ENCODE measurements at places on chromosomes 11 and 22. TPM values are rescaled to one million over a fixed set of nuclear protein-coding genes. Genes with fewer than 3 reads are reported as not detected.
A peak's percentile ranks its signal among the peaks of the same experiment; 100 is the strongest.

The MS4A18 gene
- not detected for polyA plus RNA-seq

The SYCE3 gene
- polyA plus RNA-seq, result 1.1 TPM

The BIK gene
- 2.6 TPM for polyA plus RNA-seq

The SLC35C1 gene
- polyA plus RNA-seq, result 10.5 TPM

The LRRC74B gene
- not detected for polyA plus RNA-seq

The GP1BB gene
- 0.76 TPM for polyA plus RNA-seq

The SMIM35 gene
- polyA plus RNA-seq, result not detected

- no peak for DNase-seq
Measured at GRCh38 chr22:29112121-29112520, 39.3 kb downstream of the KREMEN1 start.

- DNase-seq, result no peak
Measured at GRCh38 chr11:2214527-2215229, 43.1 kb upstream of the TH start.

DNA sequence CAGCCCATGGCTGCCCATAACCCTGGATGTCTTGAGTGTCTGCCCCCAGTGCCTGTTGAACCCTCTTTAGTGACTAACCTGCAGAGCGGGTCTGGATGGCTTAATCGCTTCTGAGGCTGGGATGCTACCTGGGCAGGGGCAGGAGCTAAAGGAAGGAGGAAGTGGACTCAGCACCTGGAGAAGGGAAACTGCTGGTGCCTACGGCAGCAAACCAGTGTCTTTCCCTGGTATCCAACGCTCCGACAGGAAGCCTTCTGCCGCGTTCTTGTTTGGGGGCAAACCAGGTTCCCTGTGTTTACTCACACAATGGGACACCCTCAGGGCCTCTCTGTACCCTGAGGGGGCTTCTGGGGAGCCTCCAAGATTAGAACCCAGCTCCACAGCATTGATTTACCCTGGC, 38.1 kb upstream of the B3GAT1 start:
- no peak for DNase-seq

DNA sequence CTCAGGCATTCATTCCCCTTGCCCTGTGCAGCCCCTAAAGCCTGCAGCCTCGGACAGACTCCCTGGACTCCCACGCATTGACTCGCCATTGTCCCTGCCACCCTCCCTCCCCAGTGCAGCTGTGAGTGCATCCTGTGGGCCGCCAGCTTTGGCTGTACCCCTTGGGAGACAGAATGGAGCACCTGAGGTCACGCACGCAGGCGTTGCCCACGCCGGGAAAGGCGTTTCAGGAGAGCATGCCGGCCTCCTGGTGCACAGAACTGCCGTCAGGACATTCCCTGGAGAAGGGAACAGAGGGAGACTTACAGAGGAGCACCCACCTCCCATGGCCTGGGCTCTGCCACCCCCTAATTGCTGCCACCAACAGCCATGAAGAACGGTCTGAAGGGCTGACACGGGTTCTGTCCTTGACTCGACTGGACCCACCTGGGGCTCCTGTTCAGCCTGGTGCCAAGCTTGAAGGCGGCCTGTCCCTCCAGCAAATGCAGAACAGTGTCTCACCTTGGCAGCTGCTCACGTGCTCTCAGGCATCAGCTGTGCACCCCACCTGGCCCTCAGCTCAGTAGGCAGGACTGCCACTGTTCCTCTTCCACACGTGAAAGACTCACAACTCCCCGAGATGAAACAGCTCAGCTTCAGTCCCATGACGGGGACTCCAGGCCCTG, 503.8 kb downstream of the BRD1 start:
- DNase-seq, result no peak

DNA sequence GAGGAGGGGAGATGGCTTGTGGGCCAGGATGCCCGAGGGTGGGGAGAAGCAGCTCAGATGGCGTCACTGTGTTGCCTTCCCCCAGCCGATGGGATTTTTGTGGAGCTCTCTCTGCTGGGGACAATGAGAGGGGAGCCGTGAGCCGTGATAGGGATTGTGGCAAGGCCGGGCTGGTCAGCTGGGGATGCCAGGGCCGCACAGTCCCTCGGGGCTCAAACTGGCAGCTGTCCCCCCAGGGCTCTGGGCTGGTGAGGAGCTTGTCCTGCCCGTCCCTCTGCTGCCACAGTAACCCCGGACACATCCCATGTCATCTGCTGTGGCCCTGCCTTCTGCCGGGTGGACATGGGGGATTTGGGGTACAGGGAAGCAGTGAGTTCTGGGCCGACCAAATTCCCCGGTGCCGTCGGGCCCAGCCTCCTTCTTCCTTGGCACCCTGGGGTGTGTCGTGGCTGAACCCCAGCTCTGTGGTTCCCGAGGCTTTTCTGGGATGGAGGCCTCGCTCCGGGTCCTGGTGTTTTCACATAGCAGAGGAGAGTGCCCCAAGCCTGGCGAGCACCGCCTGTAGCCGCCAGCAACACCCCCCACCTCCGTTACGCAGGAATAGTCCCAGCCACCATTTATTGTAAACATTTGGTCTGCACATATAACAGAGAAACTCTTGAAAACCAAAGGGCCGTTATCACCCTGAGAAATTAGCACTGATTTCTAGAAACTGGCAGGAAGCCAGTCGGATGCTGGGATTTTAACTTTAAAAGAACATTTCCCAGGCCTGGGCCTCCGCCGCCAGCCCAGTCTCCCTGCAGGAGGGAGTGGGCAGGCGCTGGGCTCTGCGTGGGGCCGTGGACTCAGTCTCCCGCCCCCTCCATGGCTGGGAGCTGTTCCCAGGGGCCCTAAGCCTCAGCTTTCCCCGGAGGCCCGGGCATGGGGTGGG, 9.9 kb downstream of the BRSK2 start:
- DNase-seq, result no peak

- no peak for DNase-seq
Measured at GRCh38 chr11:125292100-125292499, 127.5 kb downstream of the PKNOX2 start.

DNA sequence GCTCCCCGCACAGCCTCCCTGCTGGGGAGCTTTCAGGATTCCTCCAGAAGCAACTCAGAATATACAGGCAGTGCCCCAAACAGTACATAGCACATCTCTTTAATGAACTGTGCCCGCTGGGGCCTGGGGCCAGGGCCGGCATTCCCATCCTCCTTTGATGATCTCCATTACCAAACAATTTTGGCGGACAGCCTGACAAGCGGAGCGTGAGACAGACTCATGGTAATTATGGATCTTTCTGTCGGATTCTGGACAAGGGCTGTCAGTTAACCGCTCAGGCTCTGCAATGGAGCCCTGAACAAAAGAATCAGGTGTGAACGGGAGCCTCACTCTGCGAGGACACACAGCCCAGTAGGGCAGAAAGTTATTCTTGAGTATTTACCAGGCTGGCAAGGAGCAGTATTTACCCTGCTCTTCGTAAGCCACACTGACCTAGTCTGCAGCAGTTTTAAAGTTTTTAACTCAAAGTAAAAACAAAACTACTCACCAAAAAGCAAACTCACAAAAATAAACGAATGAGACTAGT, 174.0 kb downstream of the TBC1D22A start:
- no peak for DNase-seq

DNA sequence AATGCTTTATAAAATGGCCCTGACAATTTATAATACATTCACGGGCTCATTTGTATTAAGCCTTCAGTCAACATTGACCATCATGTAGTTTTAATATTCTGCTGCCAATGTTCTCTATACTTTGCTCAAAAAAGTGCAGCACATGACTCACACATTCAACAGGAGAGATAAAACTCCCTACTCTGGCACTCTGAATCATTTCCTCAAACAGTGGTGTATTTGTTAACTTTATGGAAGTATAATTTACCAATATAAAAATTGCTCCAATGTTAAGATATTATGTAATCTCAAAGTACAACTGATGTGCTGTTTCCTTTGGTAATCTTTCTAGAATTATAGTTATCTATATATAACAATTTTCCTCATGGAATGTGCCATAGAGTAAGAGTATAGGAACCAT, 39.9 kb downstream of the MAML2 start:
- DNase-seq, result peak; percentile 83

DNA sequence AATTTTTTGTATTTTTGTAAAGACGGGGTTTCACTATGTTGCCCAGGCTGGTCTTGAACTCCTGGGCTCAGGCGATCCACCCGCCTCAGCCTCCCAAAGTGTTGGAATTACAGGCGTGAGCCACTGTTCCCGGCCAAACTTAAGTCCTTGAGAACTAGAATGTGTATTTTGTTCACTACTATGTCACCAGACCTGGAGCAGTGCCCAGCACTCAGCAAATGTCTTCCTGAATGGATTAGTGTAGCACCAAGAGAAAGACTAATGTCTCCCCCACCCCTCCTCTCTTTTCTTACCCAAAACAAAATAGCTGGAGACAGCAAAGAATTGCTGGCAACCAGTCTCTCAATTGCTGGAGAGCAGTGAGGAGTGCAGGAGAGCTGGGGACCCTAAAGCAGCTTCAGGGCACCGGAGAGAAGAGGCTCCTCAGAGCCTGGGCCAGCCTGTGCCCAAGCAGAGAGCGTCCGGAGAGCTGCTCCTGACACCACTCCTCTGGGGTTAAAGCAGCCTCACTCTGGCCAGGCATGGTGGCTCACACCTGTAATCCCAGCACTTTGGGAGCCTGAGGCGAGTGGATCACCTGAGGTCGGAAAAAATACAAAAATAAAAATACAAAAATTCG, 14.9 kb downstream of the SLC25A18 start:
- no peak for DNase-seq

GRCh38 chr11:73547706-73548595, 50.0 kb downstream of the FAM168A start:
- DNase-seq, result no peak

DNA sequence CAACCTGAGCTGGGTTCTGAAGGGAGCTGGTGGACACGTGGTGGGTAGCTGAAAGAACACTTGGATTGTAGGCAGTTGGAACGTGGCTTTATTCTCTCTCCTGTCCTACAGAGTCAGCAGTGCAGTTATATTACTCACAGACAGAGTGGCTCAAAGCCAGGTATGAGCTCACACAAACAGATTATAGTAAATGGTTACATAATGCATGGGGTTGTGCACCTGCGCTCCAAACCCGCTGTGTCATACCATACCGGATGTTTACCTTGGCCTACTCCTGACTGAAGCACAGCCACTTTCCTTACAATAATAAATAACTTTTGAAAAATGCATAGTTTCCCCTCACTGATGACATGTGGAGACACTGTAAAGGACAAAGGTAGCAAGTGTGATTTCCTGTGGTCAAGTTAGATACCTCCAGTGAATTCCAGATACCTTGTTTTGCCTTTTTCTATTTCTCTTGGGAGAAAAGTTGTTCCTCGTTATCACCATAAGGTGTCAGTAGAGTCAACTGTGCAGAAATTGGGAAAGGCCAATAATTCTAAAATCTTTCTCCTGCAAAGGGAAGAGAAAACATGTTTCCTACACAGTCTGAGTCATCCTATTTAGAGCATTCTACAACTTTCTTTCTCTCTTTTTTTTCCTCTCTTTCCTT, 13.5 kb downstream of the MS4A6A start:
- DNase-seq, result peak; percentile 97

GRCh38 chr11:79412761-79413160, 28.1 kb downstream of the TENM4 start:
- DNase-seq, result peak; percentile 75

DNA sequence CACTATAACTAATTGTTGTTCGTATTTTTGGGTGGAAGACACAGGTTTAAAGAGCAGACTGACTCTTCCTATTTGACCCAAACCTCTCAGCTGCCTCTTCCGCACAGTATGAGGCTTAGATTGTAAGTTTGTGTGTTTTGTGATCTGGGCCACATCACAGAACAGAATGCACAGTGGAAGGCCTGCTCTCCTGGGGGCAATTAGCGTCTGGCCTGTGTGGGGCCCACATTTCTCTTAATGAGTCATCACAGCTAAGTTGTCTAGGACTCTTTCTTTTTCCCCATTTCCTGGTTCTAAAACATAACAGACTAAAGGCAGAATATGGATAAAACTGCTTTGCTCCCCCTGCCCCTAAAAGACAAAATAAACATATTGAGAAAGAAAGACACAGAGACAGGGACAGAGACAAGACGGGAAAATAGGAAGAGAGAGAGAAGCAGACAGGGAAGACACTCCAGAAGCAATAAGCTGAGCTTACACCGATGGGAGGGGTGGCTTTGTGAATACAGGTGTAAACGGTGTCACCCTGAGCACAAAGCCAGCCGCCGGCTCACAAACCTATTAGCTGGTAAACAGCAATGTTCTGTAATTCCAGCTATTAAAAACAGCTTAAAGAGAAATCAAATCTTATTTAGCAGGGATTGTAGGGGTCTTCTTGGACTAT, 127.4 kb upstream of the OPCML start:
- DNase-seq, result no peak

DNA sequence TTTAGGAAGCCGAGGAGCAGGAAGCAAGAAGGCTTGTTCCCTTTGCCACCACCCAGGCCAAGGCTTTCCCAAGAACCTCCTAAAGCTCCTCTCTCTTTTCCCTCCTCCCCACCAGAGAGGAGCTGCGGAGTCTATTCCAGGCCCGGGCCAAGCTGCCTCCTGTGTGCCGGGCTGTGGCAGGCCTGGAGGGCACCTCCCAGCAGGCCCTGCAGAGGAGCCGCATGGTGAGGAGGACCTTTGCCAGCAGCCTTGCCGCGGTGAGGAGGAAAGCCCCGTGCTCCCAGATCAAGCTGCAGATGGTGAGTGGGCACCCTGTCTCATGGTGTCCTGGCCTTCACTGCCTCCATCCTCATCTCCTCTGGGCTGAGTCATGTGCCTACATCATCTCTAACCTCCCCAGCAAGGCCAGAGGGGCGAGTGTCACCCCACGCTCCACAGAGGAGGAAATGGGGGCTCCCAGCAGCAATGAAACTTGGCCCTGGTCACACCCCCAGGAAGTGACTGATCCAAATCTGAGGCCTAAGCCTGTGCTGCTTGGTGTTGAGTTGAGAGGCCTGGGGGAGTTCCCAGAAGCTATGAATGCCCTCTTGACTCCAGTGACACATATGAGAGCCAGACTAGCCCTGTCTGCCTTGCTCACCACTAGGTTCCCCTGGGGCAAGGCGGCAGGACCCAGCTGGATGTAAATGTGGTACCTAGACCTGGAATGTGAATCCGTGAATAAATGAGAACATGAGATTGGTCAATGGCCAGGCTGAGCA, 104.2 kb downstream of the MYO18B start:
- DNase-seq, result peak; percentile 55

DNA sequence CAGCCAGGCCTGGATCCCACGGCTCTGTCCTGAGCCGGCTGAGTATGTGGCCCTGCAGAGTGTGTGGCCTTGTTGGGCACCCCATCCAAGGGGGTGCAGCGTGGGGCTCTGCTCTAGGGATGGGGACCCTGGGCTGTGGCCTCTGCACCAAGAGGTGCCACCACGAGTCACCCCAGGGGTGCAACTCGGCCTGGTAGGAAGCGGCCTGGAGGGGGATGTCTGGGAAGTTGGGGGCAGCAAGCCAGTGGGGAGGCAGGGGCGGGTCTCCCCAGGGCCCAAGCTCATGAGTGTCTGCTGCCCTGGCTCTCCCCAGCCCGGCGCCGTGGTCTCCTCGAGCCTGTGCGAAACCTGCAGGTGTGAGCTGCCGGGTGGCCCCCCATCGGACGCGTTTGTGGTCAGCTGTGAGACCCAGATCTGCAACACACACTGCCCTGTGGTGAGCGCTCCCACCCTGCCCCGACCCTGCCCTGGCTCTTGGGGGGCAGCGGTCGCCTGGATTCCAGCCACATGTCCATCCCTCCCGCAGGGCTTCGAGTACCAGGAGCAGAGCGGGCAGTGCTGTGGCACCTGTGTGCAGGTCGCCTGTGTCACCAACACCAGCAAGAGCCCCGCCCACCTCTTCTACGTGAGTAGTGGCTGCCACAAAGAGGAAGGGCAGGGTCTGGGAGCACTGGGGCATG, 24.2 kb upstream of the MUC5B start:
- DNase-seq, result no peak

GRCh38 chr22:49564666-49565515, 262.8 kb downstream of the BRD1 start:
- no peak for DNase-seq

GRCh38 chr11:16792426-16792825, 54.0 kb downstream of the C11orf58 start:
- DNase-seq, result no peak

- no peak for DNase-seq
Measured at GRCh38 chr22:43008921-43009320, 6.0 kb downstream of the PACSIN2 start.
